ENCODE measurements at places on chromosomes 4 and X.

DNA sequence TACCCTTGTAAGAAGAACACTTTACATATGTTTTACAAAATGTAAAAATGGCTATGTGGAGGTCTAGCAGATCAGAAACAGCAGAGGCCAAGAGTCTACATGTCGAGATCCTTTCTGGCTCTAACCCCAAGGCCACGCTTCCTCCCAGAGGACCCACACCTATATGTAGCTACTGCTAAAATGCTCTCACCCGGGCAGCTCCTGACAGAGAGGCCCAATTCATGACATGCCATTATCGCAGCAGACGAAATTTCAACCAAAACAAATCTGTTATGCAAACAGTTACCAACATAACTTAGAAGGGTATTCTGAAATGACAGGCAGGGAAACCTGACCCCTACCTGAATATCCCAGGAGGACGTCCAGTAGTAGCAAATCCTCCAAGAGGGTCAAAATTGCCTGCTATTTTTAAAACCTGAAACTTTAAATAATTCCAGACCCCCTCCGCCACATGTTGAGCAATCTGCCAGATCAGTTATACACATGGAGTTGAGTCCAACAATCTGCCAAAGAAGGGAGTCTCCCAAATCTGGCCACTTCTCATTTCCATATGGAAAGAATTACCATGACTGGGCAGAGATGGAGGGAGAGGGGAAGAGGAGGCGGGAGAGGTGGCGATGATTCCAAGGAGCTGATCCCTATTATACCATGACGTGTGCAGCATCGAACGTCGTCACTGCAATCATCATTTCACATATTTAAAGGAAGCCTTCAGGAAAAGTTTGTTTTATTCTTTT, 192.9 kb upstream of the TBL1X start:
- DNase-seq, result no peak

DNA sequence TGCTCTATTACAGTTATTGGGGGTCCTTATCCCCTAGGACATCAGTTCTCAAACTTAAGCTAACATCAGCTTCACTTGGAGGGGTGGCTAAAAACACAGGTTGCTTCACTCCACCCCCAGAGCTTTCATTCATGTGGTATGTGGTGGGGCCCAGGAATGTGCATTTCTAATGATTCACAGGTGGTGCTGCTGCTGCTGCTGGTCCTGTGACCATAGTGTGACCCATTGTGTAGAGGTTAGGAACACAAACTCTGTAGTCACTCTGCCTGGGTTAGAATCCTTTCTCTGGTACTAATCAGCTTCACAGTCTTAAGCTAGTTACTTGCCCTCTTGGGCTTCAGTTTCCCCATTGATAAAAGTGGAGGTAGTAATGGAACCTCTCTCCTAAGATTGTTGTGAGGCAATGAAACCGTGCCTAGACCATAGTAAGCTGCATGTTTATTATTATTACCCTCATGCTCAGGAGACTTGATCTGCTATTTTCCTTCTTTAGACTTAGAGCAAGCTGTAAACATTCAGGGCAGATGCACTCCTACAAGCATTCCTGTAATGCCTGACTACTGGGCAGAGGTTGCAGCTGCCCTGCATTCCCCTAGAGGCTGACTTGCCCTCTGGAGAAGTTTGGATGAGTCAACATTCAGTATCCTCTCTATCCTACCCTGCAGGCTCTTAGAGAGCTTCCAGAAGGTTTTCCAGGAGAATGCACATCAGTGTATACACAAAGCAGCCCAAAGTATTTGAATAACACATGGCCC, 94.1 kb upstream of the ACSL4 start:
- DNase-seq, result no peak

GRCh38 chrX:47146936-47147859, 2.2 kb downstream of the RBM10 start:
- no peak for DNase-seq

DNA sequence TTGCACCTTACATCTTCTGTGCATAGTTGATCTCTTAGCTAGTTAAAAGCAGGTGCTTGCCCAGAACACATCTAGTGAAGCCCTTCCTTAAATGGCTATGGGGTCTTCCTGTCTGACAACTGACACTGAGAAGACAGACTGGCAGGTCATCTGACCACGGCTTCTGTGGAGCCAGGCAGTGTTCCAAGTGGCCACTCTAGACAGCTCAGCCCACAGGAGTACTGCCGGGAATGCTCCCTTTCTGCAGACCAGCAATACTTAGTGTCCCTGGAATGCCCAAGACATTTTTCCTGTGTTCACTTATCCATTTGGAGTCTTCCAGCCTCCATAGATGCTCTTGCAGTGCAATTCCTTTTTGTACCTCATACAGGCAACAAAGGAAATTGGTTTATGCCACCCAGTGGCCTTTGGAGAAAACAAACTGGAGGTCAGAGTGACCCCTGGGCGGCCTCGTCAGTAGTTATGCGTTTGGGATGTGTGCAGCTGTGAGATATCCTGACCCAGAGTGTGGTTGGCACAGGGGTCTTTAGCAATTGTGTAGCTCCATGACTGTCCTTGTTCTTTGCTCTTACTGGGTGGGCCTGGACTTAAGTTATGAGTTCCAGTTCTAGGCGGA, 335.5 kb downstream of the ARHGAP10 start:
- no peak for DNase-seq

GRCh38 chrX:13226214-13226613, 93.6 kb downstream of the ATXN3L start:
- no peak for DNase-seq

DNA sequence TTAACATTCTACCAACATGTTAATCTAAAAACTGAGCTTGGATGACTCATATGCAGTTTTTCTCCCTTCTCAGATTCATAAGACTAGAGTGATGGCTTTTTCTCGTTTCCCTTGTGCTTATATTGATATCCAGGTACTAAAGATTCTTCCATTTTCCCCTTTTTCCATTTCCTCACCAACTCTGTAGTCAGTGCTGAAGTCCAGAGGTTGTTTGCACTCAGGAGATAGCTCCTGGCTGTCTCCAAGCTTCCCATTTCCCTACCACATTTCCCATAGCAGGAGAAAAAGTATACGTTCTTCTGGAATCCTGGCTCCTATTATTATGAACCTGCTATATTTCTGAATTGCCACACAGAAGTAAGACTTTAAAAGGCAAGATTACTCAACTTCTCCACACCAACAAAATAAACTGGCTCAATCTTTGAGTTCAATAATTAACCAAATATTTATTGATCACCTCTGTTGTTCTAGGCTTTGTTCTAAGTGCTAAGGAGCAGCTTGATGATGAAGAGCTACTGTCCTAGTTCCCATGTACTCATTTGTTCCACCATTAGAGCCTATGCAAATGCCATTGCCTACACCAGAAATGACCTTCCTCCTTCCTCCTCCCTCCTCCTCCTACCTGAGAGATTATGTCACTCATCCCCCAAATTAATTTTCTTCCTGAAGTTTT, 454.4 kb upstream of the RPS6KA3 start:
- DNase-seq, result no peak

DNA sequence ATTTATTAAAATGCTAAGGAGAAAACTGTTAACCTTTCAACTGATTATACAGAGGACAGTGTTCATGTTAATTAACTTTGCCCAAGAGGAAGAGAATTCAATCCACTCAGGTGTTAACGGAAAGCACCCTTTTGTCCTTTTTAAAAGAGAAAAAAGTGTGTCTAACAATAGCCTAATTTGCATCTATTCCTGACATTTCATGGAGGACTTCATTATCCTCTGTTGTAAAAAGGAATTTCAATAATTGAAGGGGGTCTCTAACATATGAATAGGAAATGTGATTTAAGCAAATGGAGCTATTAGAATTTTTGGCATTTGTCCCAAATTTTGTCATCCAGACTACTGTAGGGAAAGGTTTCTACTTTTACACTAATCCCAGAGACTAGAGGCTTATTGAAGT, 44.6 kb upstream of the GC start:
- no peak for DNase-seq

- no peak for DNase-seq
These were observed 22.8 kb downstream of the HMGB2 start for GRCh38 chr4:173311368-173311767.

DNA sequence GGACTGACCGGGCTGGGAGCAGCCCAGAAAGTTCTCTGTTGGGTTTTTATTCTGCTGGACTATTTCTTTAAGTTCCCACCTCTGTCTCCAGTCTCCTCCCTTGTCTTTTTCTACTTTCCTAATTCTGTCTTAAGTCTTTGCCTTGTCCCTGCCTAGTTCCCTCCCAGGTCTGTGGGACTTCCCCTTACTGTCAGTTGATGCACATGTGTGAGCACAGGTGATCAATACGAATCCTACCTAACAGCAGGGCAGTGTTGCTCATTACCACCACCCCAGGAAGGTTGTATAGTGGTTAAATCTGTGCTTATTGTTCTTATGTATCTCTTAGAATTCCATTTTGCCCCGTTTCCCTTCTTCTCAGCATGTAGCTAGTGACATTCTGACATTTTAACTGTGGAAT, 62.1 kb downstream of the GALNTL6 start:
- DNase-seq, result no peak

GRCh38 chr4:36207367-36207766, 36.9 kb downstream of the ARAP2 start:
- no peak for DNase-seq

DNA sequence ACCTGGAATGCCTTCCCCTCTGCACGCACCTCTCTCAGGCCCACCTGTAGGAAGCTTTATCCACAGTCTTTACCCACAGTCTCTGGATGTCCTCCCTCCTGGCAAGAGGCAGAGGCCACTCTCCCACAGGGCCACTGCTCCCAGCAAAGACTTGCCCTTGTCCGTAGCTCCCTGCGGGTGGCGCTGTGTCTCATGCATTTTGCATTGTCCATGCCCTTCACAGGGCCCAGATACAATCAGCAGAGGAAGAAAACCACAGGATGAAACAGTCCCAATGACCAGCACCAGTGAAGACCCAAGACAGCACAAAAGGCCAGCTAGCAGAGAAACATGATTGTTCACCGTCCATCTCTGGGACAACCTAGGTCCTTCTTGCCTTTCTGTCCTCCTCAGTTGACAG, 2.1 kb upstream of the NSG1 start:
- peak; percentile 37 for DNase-seq

- no peak for DNase-seq
These were observed 17.4 kb downstream of the DGKQ start for GRCh38 chr4:955931-956381.

DNA sequence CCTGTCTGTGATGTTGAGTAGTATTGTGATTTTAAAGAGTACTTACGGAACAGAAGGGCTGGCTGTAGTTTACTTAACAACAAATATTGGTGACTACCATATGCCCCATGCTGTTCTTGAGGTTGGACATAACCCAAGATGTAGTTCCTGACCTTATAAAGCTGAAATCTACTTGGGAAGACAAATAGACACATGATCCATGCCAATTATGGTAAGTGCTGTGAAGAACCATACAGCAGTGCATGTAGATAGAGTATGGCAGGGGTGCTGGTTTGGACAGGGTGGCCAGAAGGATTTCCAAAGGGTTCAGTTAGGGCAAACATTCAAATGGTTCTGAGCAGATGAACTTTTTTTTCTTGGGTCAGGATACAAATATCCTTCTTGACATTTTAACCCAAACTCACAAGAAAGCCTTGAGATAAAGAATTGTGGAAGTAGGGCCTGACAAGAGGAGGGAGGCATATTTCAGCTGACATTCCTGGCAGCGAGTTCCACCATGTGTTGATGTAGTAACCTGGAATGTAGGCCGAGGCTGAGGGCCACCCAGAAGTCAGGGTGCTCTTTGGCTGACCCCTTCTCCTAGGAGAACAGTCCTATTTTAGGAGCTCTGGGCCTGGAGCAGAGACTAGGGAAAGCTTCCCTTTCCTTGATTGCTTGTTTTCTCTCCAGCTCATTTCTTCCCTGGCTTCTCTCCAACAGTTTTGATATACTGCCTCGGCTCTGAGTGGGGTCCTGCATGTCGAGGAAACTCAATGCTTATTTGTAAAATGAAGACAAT, 74.2 kb downstream of the FREM3 start:
- no peak for DNase-seq

DNA sequence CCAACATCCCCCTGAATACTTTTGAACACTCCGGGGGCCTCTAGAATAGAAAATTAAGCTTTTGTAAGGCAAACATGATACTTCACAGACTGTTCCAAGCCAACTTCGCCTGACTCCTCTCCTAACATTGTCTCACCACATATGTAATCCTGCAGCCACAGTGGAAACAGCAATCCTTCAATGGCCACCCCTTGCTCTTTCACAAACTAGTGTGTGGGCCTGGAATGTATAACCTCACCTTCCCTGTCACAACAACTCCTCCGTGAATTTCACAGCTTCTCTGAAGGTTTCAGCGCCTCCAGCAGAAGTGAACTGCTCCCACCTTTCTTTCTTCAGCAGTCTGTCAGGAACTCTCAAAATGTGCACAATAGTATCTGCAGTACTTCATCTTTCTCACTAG, 185.1 kb downstream of the ADGRL3 start:
- no peak for DNase-seq

- DNase-seq, result no peak
These were observed 16.5 kb downstream of the TBC1D14 start for GRCh38 chr4:6926081-6926480.

DNA sequence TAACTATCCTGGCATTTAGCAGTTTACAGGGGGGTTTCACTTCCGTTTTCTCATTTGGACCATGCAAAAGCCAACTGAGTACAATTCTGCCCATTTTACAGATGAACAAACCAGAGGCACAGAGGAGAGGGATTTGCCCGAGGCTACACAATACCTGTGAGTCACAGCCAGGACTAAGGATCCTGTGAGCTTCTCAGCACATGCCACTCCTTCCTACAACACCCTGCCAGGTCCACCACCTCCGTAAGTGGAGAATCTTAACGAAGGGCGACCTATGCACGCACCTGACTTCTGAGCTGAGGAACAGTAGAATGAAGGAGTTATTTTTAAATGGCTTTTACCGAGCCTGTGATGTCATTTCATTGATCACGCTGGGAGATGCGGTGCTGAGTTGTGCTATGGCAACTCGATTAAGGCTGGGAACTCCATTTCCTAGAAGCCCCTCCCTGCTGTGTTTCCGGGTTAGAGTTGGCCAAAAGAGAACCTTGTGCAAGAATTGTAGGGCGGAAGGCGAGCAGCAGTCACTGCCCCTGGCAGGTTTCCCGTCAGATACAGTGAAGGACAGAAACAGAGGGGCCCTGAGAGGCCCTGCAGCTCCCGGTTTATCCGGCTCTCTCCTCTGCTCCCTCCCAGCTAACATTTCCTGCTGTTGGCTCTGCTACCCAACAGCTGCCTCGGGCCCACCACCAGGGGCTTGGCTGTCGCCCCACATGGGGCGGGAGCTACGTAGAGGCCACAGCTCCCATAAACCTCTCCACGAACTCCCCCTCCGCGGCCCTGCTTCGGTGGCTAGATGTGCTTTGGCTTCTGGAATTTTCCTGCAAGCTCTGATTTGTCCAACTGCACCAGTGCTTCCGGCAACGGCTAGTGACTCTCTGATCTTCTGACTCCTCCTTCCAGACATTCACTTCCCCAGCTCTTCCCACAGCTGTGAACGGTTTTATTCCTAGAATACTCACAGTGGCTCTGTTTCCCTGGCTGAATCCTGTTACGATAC, 75.1 kb upstream of the USP9X start:
- DNase-seq, result peak; percentile 39

GRCh38 chr4:186068581-186069348, at the start of gene TLR3:
TSS of gene TLR3 (plus strand) at chr4:186069156. CDS start at chr4:186076620, 7,464 bp downstream.
- no peak for DNase-seq

GRCh38 chrX:150692831-150693724, at the start of gene MTMR1:
TSS of gene MTMR1 (plus strand) at chrX:150693396. CDS start at chrX:150693531, 135 bp downstream.
- DNase-seq, result peak; percentile 62

Measured in activated T-cell treated with anti-CD3 and anti-CD28 coated beads, Interleukin-2, amount 50 U/mL, for 48 hours (primary cell).